ENCODE measurements at places on chromosomes 16 and 17. TPM values are rescaled to one million over a fixed set of nuclear protein-coding genes. Genes with fewer than 3 reads are reported as not detected.

Gene ALOX15
- total RNA-seq: not detected

Gene CORO7
- total RNA-seq: 63.0 TPM

Gene ABCC11
- not detected for total RNA-seq

Gene CDK3
- total RNA-seq: 1.5 TPM

Gene HEATR9
- not detected for total RNA-seq

Gene KRTAP4-5
- total RNA-seq: not detected

Gene KRTAP9-4
- total RNA-seq: not detected

Gene FAM20A
- not detected for total RNA-seq

Gene CLEC18B
- 1.3 TPM for total RNA-seq

Gene TPSD1
- total RNA-seq: not detected

Gene ACBD4
- 3.5 TPM for total RNA-seq
